Stimulated activated CD4-positive, alpha-beta T cell treated with anti-CD3 and anti-CD28 coated beads, Interleukin-15, amount 100 ng/mL, for 48 hours (primary cell): ENCODE measurements at places on chromosomes 16 and 17.

- DNase-seq: no peak
These were observed 32.7 kb downstream of the ZZEF1 start for GRCh38 chr17:4110152-4110551.

GRCh38 chr16:50988441-50988840 lies 162.6 kb downstream of the SALL1 start:
- DNase-seq: no peak

DNA sequence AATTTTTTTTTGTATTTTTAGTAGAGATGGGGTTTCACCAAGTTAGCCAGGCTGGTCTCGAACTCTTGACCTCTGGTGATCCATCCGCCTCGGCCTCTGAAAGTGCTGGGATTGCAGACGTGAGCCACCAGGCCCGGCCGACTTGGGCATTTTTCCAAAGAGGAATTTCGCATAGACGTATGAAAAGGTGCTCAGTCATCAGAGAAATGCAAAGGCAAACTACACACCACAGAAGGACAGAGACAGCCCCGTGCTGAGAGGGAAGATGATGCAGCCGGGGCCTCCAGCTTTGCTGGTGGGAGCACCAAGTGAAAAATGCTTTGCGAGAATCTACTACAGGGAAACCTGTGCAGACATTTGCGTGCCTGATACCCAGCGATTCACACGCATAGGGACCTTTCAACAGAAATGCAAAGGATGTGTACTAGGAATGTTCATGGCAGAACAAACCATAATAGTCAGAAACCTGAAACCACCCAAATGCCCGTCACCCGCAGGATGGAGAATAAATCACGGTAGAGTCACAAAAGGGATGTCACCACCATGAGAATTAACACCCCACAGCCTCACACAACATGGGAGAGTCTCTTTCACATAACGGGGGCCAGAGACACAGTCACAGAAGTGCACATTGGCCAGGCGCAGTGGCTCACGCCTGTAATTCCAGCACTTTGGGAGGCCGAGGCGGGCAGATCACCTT lies 5.2 kb downstream of the RAB40B start:
- DNase-seq: no peak

DNA sequence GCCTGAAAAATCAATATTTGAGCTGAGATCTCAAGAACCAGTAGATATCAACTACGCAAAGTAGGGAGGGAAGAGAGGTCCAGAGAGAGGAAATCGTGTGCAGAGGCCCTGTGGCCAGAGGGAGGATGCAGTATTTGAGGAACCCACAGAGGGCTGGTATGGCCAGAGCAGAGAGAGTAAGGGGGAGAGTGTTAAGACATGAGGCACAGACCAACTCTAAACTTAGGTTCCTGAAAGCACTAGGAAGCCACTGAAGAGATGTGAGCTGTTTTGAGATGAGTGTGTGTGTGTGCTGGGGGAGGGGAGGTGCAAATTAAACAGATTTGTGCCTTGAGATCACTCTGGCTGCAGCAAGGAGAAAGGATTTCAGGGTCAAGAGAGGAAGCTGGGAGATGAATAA lies 10.9 kb downstream of the SLC13A2 start:
- no peak for DNase-seq

DNA sequence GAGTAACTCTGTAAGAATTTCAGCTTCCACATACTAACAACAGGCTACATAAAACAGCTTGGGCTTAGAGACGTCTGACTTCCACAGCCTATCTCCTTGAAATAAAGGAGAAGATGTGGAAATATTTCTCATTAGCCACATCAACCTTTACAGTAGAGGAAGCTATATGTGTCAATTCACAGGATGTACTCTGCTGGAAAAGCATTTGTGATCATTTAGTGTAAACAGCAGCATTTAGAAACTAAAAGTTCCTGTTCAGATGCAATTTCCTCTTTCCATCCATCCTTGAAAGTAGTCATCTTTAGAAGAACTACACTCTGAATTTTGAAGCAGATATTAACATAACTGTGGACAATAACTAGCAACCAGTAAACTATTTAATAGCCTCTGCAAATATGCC lies 46.2 kb downstream of the XPO6 start:
- no peak for DNase-seq

DNA sequence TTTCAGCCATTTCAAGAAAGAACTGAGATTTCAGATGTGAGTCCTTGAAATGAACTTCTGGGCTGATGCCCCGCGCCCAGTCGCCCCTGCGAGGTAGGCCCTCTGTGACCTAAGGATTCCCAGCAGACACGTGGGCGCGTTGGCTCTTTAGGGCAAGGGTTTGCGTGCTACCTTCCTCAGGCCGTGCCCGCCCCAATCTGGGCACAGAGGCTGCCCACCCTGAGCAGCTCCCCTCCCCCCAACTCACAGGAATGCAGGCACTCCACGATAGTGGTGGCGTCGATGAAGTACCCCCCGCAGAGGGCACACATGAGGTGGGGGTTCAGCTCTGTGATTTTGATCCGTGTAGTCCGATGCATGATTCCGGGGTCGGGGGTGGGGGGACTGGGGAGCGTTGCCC lies 8.1 kb downstream of the PCGF2 start:
- no peak for DNase-seq

- DNase-seq: no peak
These were observed 27.6 kb upstream of the PITPNA start for GRCh38 chr17:1590029-1590746.

DNA sequence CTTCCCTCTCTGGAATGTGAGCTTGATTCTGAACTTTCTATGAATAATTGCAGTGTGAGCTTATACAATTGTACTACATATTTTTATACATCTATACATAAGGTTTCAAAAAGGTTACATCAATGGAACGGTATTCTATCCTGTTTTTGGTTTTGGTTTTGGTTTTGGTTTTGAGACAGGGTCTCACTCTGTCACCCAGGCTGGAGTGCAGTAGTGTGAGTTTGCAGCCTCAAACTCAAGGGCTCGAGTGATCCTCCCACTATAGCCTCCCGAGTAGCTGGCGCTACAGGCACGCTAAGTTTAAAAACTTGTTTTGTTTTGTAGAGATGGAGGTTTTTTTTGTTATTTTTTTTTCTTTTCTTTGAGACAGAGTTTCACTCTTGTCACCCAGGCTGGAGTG lies 1.1 kb downstream of the CTRB1 start:
- no peak for DNase-seq

DNA sequence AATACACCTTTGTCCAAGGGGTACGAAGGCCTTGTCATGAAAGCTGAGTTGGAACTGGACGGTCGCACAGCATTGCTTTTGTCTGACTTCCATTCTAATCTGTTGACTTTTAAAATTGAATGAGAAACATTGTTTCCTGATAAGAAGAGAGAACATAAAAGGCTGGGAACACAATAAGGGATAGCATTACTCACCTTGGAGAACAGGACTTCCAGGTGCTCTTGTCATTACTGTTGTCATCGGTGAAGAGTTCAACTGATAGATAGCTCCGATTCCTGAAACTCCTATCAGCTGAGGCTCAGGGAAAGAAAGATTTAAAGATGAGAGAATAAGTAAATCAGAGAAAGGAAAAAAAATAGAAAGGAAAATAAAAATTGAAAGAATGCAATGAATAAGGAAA lies 351.1 kb downstream of the KCNJ2 start:
- no peak for DNase-seq

DNA sequence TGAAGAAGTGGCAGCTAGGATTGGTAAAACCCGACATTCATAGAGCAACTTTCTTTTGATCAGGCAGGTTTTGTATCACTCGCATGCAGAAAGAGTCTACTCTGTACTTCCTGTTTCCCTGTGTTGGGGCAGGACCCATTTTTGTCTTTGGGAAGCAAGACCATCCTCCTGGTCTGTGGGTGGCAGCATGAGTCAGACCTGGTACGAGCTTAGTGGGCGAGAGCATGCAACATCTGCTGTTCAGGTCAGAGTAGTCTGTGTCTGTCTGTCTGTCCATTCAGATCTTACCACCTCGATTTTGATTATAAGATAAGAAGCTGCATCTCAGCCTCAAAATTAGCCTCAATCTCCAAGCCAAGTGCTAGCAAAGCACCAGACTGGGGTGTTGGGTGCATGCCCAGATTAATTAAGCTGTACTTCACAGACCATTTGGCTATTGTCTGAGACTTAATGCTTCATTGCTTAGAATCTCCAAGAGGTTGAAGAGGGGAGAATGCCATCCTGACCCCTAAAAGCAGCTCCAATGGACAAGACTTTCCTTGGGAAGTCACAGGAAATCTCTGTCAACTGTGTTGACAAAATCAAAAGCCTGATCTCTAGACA lies 110.9 kb downstream of the XYLT1 start:
- DNase-seq: no peak

GRCh38 chr16:84647828-84648594 lies at the start of gene KLHL36:
Gene KLHL36, plus strand, starts transcription at chr16:84648511. Its CDS starts 2,357 bp downstream, at chr16:84650868.
- DNase-seq: peak; percentile 59

- no peak for DNase-seq
These were observed 216.7 kb downstream of the C16orf78 start for GRCh38 chr16:49590166-49590871.

DNA sequence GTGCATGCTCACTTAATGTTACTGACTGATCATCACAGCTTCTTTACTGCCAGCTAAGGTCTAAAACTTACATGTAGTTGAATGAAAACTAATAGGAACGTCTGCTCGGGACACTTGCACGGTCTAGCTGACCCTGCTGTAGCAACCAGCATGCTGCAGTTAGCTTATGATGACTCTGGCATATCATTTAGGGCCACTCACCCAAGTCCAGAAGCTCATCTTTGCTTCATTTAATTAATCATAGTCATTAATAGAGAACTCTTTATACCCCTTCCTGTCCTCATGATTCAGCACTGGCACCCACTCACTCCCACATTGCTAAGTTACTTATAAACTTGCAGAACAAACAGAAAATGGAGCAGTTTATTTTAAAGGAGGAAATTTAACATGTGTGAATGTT lies 136.3 kb downstream of the NLK start:
- no peak for DNase-seq

DNA sequence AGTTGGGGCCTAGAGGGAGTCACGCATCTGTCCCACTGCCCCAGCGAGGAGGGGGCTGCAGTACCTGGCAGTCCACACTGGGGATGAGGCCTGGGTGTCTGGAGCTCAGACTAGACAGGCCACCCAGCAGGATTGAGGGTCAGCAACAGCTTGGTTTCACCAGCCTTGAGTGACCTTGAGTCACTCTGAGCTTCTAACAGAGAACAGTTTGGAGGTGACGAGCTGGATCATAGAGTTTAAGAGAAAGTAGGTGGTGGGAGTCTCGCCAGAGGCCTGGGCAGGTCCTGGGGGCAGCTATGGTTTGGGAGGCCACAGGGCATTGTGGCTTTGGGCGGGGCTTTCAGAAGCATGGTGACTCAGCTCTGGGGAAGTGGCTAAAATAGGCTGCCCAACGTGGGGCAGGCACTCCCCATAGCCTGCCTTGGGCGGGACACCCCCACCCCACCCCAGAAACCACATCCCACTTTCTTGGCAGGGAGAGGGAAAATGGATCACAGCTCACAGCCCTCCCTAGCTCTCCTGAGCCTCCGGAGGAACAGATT lies 20.5 kb downstream of the CDC42EP4 start:
- no peak for DNase-seq

- DNase-seq: no peak
These were observed 2.7 kb downstream of the NOD2 start for GRCh38 chr16:50696126-50696525.

DNA sequence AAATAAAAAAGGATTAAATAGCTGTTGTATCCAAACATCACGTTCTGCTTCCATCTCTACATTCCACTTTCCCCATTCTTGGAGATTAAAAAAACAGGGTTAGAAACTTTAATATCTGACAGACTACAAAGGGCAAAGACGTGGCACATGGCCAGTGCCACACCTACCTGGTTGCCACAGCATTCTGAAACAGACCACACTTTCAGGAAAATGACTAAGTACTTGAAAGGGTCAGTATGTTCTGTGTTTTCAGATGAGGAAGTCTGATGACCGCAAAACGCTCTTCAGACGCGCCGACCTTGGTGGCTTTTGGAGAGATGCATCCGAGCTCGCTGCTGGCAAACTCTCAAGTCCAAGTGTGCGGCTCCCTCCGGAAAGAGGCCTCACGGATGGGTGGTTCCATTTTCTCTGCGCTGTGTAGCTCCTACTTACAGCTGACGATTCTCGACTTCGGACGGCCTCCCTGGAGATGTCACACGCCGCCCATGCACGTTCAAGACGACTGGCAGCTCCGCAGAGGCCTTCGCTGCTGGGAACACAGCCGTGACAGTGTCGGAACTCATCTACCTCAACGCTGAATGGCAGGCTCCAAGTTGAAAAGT lies 15.5 kb downstream of the MAP1LC3B start:
- DNase-seq: no peak

GRCh38 chr16:78796221-78796866 lies 696.9 kb downstream of the WWOX start:
- DNase-seq: peak; percentile 33

DNA sequence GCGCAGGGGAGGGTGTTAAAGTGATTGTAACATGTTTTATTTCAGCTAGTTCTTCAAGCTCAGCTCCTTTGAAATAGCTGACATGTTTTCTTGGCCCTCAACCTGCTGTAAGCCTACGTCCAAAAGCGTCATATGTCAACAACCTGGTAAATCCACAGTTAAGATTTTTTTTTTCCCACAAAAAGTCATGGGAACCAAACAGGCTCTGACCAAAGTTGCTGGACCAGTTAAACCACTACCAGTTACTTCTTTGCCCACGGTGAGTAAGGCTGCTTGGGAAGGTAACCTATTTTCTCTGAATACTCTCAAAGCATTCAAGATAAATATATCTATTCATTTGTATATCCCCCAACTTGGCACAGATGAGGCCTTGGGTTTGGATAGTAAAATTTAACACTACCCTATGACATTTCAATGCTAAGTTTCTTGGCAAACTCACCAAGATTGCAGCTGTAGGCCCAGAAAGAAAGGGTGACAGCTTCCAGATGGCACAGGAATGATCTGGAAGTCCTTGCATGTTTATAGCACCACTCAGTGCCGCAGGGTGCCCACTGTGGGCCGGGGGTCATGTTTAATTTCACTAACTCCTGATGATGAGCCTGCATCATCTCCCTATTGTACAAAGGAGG lies 166.2 kb downstream of the XYLT1 start:
- DNase-seq: no peak

- DNase-seq: no peak
These were observed 124.5 kb upstream of the ZFHX3 start for GRCh38 chr16:73172241-73172972.

DNA sequence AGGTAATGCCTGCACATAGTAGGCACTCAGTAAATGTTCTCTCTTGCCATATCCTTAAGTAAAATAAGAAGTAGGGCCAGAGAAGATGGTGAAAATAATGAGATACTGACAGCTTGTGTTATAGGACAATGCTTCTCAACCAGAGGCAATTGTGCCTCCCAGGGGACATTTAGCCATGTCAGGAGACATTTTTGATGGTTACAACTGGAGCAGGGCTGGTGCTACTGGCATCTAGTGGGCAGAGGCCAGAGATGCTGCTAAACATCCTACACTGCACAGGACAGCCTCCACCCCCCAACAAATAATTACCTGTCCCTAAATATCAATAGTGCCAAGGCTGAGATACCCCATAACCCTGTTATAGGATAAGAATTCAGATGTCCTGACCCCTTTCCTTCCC lies 1.7 kb downstream of the RAD51D start:
- no peak for DNase-seq

GRCh38 chr17:37220607-37220953 lies 155.2 kb upstream of the C17orf78 start:
- no peak for DNase-seq
